ENCODE measurements at places on chromosomes 11 and 22.

- DNase-seq, result no peak
Measured at GRCh38 chr11:68692115-68692514, 7.8 kb downstream of the GAL start.

GRCh38 chr11:123437236-123437979 lies 7.3 kb downstream of the GRAMD1B start:
- no peak for DNase-seq

GRCh38 chr11:27754035-27755017 lies 54.1 kb upstream of the BDNF start:
- no peak for DNase-seq

GRCh38 chr11:46248289-46249102 lies 29.0 kb upstream of the CREB3L1 start:
- DNase-seq, result no peak

DNA sequence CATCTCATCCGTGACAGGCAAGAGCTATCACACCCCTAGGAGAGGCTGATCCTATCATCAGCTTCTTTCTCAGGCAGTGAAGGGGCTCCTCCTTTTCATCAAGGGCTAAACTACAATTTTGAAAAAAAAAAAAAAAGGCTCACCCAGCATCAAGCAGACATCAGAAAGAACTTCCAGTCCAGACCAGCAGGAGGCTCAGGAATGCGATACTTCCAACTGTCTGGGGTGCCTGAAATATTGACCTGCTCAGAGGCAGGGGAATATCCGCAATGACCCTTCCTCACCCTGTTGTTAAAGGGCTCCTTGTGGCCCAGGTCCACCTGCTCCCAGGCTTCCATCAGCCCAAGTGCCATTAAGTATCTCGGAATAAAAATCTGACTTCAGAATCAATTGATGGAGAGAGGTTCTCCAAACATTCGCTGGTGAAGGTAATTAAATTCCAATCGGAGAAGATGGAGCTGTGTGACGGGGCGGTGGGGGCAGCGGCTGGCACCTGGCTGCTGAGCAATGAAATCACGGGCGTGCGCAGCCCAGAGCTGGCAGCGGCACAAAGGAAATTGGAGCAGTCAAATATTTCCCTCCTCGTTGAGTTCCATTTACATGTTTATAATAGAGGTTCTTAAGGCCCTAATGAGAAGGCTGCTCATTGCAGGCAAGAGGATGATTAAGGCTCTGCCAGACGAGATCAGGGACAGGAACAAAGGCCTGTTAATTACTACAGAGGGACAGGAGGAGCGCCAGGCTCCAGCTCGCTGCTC lies 69.0 kb upstream of the THY1 start:
- DNase-seq, result peak; percentile 67

GRCh38 chr22:49929211-49929979 lies 11.0 kb downstream of the CRELD2 start:
- DNase-seq, result peak; percentile 31

- no peak for DNase-seq
Measured at GRCh38 chr11:75878933-75879332, 63.9 kb downstream of the UVRAG start.

- no peak for DNase-seq
Measured at GRCh38 chr11:57164317-57164716, 17.4 kb upstream of the LRRC55 start.

DNA sequence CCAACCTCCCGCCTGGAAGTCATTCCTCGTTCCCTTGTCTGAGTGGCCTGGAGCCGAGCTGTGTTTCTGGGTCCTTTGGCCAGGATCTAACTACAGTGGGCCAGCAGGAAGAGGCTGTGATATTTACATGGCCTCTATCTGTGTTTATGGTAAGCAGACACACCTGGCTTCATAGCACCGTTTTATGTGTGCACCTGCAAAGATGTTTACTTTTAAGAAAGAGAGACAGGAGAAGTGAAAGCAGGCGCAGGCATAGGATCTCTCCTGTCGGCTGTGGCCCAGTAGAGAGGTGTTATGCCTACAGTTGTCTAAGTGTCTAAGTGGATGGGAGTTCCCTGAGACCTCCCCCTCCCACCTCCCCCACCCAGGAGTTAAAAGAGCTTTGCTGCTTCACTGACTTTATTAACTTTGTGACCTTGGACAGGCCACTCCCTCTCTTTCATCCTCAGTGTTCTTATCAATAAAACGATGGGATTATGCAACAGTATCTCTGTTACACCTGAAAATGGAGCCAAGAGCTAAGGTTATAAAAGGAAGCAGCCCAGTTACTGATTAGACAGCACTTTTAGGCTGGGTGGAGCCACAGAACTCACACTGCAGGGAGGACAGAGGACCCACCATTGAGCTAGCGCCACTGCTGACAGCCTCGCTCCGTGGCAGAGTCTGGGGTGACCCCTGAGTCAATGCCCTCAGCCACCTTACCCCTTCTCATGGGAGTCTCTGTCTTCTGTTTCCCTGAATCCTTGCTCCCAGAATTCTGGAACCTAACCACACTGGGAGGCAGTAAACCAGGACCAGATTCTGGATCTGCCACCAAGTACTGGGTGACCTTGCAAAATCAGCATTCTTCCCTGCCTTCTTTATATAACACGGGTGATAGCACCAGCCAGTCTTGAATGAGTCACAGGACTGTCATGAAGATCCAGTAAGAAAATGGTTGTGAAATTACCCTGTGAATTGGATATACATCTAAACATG lies 22.0 kb downstream of the ST14 start:
- DNase-seq, result peak; percentile 35

GRCh38 chr11:119434591-119435330 lies 11.8 kb upstream of the THY1 start:
- no peak for DNase-seq

DNA sequence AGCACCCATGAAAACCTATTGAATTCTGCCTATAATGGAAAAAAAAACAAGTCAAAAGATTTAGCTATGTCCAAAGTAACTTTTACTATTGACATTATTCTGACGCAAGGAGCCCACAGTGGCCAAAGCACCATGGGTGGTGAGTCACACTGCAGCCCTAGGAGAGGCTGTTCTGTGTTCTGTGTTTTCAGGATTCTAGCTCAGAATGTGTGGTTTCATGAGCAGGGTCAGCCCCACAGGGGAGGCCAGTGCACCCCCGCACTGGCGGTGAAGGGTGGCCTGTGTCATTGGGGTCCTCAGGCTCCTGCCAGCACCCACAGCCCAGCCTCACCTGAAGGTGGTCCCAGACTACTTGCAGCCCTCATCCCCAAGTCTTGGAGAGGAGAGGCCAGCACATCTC lies 112.2 kb downstream of the BRD1 start:
- no peak for DNase-seq

DNA sequence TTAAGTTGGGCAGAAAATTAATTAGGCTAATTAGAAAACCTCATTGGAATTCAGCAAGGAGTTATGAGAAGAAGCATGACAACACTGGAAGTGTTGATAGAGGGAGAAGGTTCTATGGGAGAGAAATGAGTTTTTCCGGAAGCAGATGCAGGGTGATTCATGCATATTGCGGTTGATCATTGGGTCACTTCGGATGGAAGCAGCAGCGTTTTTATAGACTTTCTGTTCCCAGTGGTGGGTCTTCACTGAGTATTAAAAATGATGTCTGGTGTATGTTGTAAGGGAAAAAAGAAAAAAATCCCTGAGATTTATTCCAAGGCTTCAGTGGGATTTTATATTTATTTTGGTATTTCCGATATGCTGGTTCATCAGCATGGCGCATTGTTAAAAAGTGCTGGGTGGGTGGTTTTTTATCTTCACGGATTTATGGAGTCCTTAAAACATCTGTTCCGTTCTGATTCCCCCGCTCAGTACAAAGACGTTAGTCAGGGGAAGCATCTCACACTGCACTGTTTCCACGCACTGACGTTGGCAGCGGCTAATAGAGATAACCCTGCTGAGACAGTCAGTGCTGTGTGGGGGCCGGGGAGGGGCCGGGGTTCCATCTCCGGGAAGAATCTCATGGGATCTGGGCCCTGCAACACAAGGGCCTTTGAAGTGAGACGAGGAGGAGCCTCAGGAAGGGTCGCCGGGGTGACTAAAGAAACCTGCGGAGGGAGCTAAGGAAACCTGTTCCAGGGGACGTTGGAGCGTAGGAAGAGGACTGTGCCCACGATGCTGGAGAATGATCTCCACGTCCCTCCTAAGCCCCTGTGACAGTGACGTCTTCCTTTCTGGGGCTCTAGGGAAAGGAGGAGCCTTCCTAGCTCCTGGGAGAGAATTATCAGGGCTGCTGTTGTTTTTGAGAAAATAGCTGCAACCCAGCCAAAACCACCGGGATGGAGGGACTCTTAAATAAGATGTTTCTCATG lies 390.0 kb downstream of the NTM start:
- no peak for DNase-seq

GRCh38 chr11:11313426-11313825 lies 39.6 kb downstream of the CSNK2A3 start:
- no peak for DNase-seq

DNA sequence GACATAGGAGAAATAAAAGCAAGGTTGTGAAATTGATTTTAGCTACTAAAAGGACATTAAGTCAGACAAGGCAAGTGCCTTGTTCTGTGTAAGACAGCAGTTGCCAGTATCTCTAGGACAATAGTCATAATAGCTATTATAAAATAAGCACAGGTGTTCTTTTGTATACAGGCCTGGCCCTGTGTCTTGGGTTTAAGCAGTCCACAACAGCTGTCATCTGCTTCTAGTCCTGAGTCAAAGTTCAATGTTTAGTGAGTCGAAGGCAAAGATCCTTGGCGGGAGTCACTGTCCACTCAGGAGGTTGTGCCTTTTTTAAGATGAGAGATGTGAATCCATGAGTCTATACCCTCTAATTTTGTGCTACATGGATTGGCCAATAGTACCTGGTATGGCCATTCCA lies 79.5 kb downstream of the SC5D start:
- no peak for DNase-seq

DNA sequence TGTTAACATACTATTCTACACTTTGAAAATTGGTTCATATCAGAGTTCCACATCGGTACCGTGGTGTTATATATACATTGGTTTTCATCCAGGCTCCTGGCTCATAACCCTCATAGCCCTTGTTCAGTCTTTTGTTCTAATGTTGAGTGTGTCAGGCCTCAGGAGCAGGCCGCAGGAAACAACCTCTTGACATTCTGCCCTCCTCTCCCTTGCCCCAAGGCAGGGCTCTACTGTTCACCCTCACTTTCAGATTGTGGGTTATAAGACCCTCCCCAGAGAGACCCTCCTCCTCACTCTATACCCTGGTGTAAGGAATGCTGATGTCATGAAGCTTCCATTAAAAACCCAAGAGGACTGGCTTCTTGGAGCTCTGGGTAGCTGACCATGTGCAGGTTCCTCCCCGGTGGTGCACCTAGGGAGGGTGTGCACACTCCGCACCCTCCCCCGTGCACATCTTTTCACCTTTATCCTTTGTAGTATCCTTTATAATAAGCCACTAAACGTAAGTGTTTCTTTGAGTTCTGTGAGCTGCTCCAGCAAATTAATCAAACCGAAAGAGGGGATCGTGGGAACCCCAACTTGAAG lies 12.1 kb downstream of the SSH3 start:
- DNase-seq, result no peak

DNA sequence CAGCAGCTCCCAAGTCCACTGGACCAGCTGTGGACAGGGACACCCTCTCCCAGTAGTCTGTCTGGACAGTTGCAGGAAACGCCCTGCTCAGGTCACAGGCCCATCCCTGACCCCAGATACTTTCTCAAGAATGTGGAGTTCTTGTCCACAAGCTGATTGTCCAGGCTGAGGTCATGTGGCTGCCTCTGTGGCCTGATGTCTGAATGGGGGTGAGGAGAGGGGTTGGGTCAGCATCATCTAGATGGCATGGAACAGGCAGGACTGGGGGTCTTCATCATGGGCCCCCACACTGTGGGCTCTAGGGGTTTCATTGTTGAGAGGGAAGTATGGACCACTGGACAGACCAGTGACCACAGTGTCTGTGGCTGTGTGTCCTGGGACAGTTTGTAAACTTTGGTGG lies 1015.0 kb downstream of the TBC1D22A start:
- no peak for DNase-seq

DNA sequence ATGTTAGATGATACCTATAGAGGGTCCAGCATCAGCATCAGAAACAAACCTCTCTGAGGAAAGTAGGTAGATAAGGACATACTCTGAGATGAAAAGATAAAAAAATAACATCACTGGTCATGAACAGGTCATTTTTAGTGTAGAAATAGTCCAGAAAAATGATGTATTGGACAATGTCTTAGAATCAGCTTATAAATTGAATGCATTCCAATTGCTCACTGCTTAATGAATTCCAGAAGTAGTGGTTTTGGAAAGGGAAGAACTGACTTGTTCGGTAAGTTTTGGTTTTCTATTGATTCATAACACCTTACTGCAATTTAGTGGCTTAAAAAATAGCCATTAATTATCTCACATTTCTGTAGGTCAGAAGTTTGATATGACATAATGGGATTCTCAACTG lies 929.5 kb upstream of the CCDC90B start:
- no peak for DNase-seq

GRCh38 chr11:3901249-3902025 lies 46.0 kb downstream of the STIM1 start:
- no peak for DNase-seq

GRCh38 chr11:68996376-68997123 lies 15.8 kb upstream of the MRGPRD start:
- DNase-seq, result no peak
